ENCODE measurements at places on chromosomes 3 and 15.

- DNase-seq, result no peak
Observed at GRCh38 chr3:195182470-195182795, 88.5 kb downstream of the XXYLT1 start.

DNA sequence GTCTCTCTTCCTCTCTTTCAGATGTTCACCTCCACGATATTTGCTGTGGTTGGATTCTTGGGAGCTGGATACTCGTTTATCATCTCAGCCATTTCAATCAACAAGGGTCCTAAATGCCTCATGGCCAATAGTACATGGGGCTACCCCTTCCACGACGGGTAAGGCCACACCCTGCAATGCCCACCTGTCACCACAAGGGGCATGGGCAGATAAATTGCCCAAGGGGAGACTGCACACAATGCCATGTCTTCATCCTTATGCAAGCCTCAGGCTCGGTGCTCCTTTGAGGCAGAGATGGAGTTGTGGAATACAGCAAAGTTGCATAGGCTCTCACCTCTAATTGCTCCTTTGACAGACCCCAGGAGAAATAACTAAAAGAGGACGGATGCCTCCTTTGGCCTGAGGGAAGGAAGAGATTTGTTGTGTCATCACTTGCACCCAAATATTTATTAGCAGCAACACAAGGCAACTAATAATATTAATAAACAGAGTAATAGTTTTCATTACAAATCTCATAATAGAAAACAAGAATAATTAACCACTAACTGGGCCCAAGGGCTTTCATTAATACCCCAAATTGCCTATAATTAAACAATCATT is 13.2 kb downstream of the TM4SF4 start:
- DNase-seq, result no peak

GRCh38 chr15:49372366-49372765 is 50.7 kb upstream of the FGF7 start:
- no peak for DNase-seq

GRCh38 chr15:80992006-80992405 is 2.4 kb upstream of the MESD start:
- DNase-seq, result no peak

- DNase-seq, result no peak
Observed at GRCh38 chr3:135072431-135072830, 277.4 kb downstream of the EPHB1 start.

DNA sequence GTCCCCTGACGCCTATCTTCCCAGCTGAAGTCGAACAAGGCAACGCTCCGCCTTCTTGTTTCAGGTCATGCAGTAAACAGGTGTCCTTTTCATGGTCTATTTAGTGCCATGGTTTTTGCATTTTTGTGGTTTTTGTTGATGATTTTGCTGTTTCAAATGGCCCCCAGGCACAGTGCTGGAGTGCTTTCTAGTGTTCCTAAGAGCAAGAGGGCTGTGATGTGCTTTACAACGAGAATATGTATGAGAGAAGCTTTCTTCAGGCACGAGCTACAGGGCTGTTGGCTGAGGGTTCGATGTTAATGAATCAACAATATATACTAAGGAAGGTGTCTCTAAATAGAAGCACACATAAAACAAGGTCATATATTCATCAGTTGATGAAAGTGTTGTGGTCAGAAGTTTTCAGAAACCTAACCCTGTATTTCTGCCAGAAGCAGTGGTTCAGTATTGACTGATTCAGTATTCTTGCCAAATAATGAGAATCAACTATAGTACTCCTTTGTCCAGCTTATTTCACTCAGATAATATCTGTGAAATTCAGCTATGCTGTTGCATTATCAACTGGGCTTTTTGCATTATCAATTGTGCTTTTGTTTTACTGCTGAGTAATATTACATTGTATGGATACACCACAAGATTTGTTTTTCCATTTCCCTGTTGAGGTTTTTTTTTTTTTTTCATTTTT is 18.5 kb downstream of the LIMD1 start:
- DNase-seq, result no peak

- no peak for DNase-seq
Observed at GRCh38 chr3:40763807-40764206, 239.0 kb downstream of the ZNF621 start.

DNA sequence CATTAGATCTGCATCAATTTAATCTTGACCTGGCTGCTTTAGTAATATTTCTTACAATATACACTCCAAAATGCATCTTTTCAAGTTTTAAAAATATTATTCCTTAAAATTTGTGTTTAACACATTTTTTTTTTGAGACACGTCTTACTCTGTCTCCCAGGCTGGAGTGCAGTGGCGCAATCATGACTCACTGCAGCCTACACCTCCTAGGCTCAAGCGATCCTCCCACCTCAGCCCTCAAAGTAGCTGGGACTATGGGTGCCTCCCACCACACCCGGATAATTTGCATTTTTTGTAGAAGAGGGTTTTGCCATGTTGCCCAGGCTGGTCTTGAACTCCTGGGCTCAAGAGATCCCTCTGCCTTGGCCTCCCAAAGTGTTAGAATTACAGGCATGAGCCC is 73.6 kb downstream of the ETV5 start:
- no peak for DNase-seq

- no peak for DNase-seq
Observed at GRCh38 chr3:132911741-132912415, 126.3 kb upstream of the TMEM108 start.

- no peak for DNase-seq
Observed at GRCh38 chr15:95458721-95459120, 871.8 kb upstream of the NR2F2 start.

DNA sequence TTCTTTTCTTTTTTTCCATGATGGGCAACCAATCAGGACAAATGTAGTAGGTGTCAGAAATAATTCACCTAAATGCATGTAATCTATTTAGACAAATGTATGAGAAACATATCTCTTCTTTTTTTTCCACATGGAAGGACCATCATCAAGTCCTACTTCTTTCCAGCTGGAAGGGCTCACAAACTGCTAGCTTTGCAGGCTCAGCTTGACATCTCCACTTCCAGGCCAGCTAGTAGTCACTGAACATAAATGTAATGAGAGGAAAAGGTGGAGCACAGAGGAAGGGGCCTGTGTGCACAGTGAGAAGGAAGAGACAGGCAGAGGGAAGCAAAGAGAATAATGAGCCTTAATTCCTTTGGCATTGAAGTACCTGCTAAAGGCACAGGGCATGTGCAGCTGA is 504.9 kb downstream of the MCTP2 start:
- no peak for DNase-seq

GRCh38 chr3:134846084-134846483 is 51.0 kb downstream of the EPHB1 start:
- DNase-seq, result no peak

DNA sequence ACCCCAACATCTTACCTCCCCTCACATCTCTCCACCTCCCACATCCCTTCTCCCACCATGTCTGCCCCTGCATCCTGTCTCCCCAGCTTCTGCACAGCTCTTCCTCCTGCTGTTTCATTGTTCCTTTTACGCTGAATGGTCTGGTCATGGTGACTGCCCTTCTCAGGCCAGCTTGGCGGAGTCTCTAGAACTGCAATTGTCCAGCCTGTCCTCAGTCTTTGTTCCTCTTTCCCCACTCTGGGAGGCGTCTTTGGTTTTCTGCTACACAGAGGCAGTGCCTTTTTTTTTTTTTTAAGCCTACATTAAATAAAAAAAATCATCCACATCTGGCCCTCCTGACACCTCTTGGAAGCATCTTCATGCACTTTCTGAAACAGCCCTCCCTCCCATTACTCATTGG is 49.1 kb upstream of the SEC22A start:
- DNase-seq, result no peak

GRCh38 chr3:16467393-16467792 is 46.1 kb downstream of the RFTN1 start:
- DNase-seq, result peak; percentile 42

DNA sequence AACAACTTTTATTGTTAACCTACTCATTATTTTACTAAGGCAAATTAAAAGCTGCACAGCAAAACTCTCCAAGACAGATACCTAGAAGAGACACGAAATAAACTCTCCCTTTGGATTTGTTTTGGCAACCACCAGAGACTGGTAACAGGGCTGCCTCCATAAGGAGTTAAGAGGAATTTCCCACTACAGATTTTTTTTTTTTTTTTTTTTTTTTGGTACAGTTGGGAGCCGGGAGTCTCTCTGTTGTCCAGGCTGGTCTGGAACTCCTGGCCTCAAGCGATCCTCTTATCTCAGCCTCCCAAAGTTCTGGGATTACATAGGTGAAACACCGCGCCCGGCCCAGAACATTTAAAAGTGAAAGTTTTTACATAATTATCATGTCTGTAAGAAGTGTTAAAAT is 73.6 kb upstream of the VGLL4 start:
- no peak for DNase-seq

- DNase-seq, result no peak
Observed at GRCh38 chr3:120681506-120682038, 467 bp downstream of the HGD start.

DNA sequence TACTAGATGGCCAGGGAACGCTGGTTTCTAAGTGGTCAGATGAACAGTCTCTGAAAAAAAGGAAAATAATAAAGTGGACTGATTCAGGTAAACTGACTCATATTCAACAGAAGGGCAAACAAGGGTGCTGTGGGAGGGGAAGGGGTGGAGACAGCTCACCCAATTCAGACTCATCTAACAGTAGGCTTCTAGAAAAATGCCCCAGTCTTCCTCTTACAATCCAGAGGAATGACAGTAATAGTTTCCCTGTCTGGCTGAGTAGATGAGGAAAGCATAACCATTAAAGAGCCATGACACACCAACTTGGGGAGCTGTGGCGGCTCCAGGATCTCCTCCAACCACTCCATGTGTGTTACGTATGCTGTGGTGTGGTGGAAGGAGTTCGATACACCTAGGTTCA is 231.4 kb upstream of the UMPS start:
- DNase-seq, result no peak

DNA sequence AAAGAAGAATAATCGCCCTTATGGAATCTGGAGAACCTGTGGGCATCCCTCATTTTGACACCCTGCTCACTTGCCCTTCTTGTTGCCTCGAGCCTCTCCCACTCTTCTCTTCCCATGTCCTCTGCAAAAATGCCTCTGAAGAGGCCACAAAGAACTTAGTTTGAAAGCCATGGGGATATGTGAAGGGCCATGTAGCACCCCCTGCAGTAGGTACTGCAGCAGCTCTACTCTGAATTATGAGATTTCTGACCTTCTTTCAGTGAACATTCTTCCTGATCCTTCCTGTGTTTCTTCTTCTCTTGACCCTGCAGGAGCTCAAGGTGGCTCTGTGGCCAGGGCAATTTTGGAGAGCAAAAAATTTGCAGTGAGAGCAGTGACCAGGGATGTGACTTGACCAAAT is 30.4 kb upstream of the TRA2B start:
- no peak for DNase-seq

GRCh38 chr15:90585863-90586262 is 56.1 kb downstream of the CRTC3 start:
- no peak for DNase-seq

- no peak for DNase-seq
Observed at GRCh38 chr3:108073764-108074431, 16.9 kb downstream of the CD47 start.

DNA sequence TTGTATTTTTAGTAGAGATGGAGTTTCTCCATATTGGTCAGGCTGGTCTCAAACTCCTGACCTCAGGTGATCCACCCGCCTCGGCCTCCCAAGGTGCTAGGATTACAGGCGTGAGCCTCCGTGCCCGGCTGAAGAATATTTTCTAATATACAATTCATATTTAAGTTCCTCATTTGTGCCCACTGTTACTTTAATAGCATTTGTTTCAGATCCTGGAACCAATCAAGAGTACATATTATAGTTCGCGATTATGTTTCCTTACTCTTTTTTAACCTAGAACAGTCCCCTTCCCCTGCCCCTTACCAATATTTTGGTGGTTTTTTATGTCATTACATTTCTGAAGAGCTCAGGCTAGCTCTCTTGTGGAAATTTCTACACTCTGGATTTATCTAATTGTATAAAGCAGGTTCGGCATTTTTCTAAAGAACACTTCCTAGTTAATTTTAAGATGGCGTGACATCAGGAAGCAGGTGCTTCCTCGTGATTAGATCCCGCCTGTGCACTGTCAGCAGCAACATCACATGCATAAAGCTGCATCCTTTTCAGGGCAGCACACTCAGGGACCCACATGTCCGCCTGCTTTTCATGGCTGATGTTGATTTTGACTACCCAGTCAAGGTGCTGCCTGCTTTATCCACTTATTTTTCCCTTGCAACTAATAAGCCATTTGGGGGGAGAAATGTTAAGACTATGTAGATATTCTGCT is 88.7 kb upstream of the EPHB3 start:
- no peak for DNase-seq

GRCh38 chr3:134522541-134522940 is 36.7 kb downstream of the CEP63 start:
- no peak for DNase-seq

- no peak for DNase-seq
Observed at GRCh38 chr15:62559381-62559733, 394.3 kb upstream of the C2CD4B start.

- DNase-seq, result no peak
Observed at GRCh38 chr15:50697109-50697797, 10.7 kb upstream of the TRPM7 start.

GRCh38 chr3:155089495-155089894 is 9.4 kb downstream of the MME start:
- DNase-seq, result no peak

GRCh38 chr3:16888785-16889607 is 4.2 kb downstream of the PLCL2 start:
- no peak for DNase-seq

DNA sequence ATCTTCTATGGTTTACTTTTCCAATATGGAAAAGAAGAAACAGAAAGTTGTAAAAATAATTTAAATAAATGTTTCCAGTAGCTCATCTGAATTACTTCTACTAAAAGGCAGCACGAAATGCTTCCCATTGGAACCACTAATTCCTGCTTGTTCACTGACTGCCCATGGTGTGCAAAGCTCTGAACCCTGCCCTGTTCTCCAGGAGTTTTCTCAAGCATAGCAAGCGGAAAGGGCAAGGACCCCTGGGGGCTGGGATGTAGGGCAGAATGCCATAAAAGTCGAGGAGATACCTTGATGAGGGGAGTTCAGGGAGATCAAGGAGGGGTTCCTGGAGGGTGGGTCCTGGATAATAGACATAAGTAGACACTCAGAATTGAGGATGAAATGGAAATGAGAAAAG is 35.3 kb upstream of the BNC1 start:
- no peak for DNase-seq

- DNase-seq, result no peak
Observed at GRCh38 chr15:73936588-73937290, 10.5 kb downstream of the LOXL1 start.

DNA sequence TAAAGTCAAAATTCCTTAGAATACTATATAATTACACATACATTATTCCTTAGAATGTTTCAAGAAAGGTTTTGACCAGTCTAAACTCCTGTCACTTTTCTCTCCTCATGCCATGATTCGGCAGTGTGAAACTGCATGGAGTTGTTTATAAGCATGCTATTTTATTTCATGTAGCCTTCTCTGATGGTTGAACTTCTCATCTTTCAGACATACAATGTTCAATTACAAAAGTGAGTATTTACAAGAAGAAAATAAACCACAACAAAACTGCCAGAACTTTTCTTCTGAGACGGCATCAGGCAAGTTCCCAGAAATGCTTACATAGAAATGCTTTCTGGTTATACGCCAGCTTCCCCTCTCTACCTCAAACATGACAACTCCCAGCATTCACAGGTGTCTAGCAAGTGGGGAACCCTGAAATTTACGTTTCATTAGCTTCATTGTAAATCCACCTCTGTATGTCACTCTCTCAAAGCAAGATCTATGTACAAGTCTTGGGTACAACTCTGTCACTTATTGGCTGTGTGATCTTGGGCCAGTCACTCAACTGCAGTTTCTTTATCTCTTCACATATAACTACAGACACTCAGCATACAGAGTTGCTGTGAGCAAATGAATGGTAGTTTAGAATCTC is 42.7 kb downstream of the HDGFL3 start:
- DNase-seq, result no peak
